ENCODE measurements at places on chromosomes 2 and 18.

- DNase-seq: no peak
These were observed 408.1 kb downstream of the THSD7B start for GRCh38 chr2:137173463-137173862.

GRCh38 chr2:241139531-241140444 lies 9.5 kb downstream of the PASK start:
- no peak for DNase-seq

GRCh38 chr2:177064422-177064821 lies 148.2 kb upstream of the HNRNPA3 start:
- no peak for DNase-seq

DNA sequence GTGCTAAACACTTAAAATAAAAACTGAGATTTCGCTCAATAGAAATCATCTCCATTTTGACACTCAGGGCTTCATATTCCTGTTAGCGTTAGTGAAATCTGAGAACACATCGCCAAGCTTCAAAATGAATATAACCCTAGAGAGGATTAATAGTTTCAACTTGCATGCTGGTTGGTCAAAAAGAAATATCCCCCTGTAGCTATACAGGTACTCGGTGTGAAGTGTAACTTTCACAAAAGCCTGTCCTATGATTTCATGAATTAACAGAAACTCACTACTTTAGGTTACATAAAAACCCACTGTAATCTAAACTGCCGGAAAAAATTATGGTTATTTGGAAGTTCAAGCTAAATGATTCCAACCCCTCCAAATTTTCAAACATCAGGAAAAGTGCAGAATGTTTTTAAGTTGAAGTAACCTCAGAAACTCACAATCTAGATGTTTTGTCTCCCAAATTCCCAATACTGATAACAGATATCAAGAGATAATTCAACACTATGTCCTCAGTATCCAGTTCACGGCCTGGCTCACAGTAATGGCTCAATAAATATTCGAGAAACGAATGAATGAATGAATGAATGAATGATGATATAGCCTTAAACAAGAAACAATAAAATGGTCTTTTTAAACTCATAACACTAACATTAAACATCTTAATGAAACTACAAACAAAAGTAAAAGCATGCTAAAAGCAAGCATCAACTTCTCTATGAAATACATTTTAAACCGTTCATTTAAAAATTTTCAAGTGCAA lies 2.5 kb downstream of the TLK1 start:
- DNase-seq: no peak

DNA sequence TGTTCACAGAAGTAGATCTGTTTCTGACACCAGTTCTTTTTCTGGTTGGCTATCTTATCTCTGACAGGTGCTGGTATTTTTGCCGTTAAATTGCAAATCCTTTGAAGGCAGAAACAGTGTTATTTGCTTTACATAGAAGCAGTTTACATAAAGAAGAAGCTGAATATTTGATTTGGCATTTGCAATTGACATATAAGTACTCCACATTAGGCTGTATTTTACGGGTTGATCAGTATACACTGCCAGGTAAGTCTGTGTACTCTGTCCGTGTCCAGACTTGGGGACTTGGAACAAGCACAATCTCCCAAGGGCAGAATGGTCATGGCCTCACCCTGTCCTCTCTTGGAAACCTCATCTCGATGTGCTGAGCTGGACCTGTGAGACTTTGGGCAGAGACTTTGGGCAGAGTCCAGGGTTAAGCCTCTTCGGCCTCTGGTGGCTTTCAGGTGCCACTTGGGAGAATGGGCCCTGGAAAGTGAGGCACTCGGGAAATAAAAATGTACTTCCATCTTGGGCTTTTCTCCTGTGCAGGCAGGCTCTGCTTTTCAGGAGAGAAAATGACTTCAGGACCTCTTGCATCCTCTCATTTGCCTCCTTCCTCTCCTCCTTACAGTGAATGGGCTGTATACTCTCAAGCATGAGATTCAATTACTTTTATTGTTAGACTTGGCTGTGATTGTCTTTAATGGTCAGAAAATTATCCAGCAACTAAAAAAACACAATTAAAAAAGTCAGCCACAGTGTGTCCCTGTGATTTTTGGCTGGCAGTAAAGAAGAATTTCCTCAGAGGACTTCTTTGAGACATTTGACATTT lies 108.5 kb downstream of the RAPGEF4 start:
- DNase-seq: peak; percentile 38

DNA sequence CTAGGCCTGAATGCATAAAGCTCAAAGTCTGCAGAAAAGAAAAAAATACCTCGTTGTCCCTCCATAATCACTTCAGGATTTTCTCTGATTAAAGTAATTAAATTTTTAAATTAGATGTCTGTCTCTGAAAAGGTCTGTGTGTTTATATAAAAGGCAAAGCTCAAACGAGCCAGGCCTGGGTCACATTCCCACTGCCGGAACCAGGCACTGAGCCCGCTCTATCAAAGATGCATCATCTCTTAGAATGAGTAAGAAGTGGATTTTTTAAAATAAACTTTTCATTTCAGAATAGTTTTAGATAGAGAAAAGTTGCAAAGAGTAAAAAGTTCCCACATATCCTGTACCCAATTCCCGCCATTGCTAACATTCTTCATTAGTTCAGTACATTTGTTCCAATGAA lies 202.1 kb upstream of the KYNU start:
- no peak for DNase-seq
